ENCODE measurements at places on chromosomes 7 and 10.

- DNase-seq: no peak
These were observed 411.3 kb downstream of the KIF20B start for GRCh38 chr10:90112681-90113080.

DNA sequence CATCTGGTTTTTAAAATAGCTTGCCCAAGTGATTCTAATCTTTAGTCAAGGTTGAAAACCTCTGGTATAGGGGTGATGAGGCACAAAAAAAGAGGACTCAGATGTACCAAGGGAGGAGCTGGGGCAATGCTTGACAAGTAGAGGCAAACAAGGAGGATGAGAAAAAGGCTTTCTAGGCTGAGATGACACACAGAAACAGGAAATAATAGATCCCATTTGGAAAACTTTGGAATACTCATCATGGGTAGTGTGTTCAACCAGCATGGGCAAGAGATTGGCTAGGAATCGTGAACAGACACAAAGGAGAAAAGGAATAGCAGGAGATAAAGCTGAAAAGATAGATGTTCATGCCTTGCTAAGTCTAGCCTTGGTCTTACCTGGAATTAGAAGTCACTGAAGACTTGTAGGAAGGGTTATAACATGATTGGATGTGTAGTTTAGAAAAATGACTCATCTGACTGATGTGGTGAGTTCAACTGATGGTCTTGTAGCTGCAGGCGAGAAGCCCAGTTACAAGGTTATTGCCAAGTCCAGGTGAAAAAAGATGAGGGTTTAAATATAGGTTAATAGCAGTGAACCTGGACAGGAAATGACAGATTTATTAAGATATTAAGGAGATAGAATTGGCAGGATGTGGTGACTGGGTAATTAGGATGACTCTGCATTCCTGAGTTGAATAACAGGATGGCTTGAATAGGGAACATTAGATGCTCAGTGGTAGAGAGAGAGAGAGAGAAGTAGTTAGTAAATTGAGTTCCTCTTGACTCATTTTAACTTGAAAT, 214.0 kb upstream of the LRGUK start:
- no peak for DNase-seq

- no peak for DNase-seq
These were observed 67.0 kb downstream of the GRID1 start for GRCh38 chr10:86299562-86299961.

GRCh38 chr10:122141821-122142640, 129.1 kb upstream of the BTBD16 start:
- no peak for DNase-seq

DNA sequence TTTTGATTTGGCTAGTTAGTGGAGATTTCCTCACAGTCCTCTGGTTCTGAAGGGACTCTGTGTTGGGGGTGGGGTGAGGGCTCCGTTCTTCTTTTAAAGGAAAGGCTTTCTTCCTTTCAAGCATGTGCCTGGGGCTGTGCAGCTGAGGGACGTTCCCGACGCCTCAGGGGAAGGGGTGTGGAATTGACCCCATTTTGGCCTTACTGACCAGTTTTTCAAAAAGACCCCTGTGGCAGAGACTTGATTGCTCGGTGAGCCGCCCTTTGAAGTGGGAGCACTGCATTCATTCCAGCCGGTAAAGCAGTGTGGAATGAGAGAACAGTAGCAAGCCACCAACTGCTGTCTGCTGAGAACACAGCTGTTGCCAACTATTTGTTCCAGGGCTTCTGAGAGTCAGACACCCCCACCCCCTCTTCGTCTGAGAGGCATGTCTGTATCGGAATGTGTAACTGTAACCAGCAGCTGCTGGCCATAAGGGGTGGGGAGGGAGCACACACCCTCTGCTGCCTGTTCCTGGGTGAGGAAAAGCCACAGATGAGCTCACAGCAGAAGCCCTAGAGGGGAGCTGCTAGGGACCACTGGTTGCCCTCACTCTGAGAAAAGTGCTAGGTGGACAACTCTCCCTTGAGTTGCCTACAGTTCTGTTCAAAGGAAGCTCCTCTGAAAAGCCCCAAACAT, 33.2 kb downstream of the WBP1L start:
- no peak for DNase-seq

DNA sequence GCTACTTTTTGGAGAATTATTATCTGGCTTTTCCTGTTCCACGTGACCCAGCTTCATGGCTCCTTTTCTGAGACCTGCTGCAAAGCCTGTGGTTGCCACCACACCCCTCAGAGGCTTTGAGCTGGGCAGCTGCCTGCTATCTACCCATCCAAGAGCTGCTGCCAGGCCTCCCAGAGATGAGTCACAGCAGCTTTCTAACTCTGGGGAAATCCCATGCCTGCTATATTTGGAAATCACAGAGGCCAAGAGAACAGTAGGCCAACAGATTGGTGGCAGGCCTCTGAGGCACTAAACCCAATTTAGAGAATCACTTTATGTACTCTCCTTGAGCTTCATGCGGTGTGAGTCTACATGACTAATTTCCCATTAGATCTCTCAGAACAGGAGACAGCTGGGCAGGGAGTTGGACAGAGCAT, 35.2 kb downstream of the SGCE start:
- DNase-seq: peak; percentile 14

DNA sequence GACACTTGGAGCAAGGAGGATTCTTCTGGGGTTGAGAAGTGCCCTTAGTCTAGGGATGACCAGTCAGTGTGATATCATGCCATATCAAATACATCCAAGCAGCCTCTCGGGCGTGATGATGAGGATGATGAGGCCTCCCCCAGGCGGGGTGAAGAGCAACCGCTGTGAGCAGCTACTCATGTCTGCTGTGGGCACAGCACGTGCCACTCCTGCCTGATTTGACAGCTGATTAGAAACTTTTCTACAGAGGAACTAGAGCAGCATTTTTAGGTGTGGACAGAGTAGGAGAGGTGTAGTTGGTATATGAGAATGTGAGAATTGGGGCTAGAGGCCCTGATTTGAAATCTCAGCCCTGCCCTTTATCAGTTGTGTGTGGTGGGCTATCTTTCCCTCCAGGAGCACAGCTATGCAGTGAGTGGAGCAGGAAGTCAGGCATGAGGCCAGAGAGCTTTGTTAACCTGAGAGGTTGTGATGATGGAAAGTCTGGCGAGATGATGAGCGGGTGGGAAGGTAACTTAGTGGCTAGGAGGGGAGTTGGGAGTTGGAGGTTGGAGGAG, 49.6 kb upstream of the COBL start:
- no peak for DNase-seq

DNA sequence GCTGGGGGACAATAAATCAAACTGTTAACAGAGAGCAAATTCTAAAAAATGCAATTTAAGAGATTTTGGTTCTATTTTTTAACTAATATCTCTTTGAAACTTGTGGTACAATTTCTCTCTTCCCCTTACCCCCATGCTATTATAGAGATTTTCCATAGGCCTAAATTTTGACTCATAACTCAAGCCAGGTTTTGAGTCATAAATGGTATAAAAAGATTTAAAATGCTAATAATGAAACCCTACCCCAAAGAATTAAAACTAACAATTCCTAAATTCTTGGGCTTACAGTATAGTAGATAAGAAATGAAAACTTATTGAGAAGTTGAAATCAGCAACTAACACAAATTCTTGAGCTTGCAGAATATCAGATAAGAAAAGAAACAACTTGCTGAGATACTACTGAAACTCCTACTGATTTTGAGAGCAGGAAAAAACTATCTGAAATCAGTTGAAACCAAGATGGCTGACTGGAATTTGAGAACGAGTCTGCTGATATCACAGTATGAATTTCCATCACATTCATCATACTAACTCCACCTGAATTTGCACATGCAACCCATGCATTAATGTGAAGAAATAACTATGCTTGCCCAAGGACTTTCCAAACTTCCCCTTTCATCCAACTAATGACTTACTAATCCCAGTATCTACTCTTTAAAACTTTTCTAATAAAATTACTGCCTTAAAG, 36.3 kb downstream of the POT1 start:
- DNase-seq: no peak

DNA sequence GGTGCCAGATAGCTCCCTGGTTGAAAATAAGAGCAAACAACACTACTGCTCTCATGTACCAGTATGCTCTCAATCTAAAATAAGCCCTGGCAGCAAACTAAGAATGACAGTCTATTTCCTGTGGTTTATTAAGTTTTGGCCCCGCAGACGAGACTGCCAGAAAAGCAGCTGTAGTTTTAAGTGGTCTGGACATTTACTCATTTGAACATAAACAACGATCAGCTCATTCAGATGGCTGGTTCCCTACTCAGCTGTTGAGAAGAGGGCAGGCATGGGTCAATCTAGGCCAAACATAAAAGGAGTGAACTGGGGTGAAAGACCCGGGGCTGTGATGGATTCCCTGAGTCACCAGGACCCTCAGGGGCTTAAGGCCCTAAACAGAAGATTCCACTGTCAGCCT, 4.5 kb downstream of the TRIL start:
- DNase-seq: no peak

GRCh38 chr7:150346922-150347321, 5.5 kb upstream of the RARRES2 start:
- no peak for DNase-seq

DNA sequence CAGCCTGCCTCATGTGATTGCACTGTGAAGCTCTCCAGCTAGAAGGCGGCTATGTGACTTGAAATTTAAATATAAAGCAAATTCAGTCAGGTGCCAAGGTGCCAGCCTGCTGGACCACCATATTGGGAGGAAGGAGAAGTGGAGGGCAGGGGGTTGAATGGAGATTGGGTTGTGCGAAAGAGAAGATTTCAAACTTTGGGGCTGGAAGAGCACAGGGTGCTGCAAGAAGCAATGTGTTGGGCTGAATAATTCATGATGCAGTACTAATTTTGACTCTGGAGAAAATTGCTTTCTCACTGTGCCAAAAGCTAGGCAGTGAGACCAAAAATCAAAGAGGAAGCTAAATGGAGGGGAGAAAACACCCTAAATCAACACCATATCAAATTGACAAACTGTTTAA, 335.3 kb downstream of the NRG3 start:
- no peak for DNase-seq

DNA sequence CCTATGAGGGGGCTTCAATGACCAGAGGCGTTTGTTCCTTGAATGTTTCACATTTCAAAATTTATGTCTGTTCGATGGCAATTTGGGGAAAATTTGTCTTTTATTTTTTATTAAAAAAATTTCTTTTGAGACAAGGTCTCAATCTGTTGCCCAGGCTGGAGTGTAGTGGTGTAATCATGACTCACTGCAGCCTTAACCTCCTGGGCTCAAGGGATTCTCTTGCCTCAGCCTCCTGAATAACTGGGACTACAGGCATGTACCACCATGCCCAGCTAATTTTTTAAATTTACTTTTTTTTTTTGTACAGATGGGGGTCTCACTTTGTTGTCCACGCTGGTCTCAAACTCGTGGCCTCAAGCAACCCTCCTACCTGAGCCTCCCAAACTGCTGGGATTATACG, 39.7 kb downstream of the OTUD1 start:
- no peak for DNase-seq

- peak; percentile 7 for DNase-seq
These were observed 578 bp downstream of the CACUL1 start for GRCh38 chr10:118754229-118754555.

Data from NCI-H345 (cell line).